Spinal cord (tissue), 10 donors: ENCODE measurements at places on chromosomes 5 and 9. TPM values are rescaled to one million over a fixed set of nuclear protein-coding genes. Genes with fewer than 3 reads are reported as not detected.

DNA sequence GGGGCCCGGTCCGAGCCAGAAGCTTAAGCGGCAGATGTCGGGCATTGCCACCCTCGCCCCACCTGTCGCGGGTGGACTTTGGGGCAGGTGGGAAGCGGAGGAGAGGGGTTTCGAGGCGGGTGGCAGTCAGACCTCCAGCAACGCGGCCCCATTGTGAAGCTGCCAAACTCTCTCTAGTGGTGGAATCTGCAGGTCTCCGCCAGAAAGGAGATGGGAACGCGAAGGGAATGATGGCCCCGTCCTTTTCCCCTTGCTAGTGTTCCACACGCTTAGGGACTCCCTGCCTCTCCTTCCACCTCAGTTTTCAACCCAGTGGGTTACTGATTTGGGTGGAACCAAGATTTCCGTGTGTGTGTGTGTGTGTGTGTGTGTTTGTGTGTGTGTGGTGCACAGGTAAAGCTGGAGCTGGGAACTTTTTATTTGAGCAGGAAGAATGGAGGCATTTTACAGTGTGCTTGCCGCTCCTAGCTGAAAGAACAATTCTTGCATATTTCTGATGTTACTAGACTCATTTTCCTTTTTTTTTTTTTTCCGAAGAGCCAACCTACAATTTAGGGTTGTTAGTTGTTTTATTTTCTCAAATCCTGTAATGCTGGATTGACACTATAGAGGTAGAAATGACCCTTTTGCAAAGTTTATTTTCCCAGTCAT is 1.3 kb downstream of the MACIR start:
- H3K4me3 ChIP-seq: peak overlapping the region; percentile 89
- peak overlapping the region; percentile 79 for H3K27ac ChIP-seq
- DNase-seq: peak; percentile 21
- peaks cover 3% of the 10 kb centered on the region for H3K4me1 ChIP-seq

GRCh38 chr5:39352170-39352569 is 12.1 kb downstream of the C9 start:
- H3K4me3 ChIP-seq: no peak overlapping the region
- no peaks in the 10 kb centered on the region for H3K36me3 ChIP-seq
- no peaks in the 10 kb centered on the region for H3K4me1 ChIP-seq
- no peak overlapping the region for H3K27ac ChIP-seq

- H3K36me3 ChIP-seq: no peaks in the 10 kb centered on the region
- peaks cover 2% of the 10 kb centered on the region for H3K4me1 ChIP-seq
- H3K27ac ChIP-seq: no peak overlapping the region
- no peak overlapping the region for H3K4me3 ChIP-seq
- no peak for DNase-seq
Observed at GRCh38 chr9:110214090-110214489, 6.1 kb upstream of the C9orf152 start.

GRCh38 chr9:85662573-85662972 is 79.2 kb downstream of the AGTPBP1 start:
- H3K27ac ChIP-seq: no peak overlapping the region
- no peaks in the 10 kb centered on the region for H3K4me1 ChIP-seq
- H3K36me3 ChIP-seq: no peaks in the 10 kb centered on the region
- no peak for DNase-seq

CDC20B gene
- total RNA-seq: 0.30 TPM

- peaks cover 37% of the 10 kb centered on the region for H3K4me1 ChIP-seq
- no peaks in the 10 kb centered on the region for H3K27me3 ChIP-seq
- H3K36me3 ChIP-seq: peaks cover 19% of the 10 kb centered on the region
- no peak for DNase-seq
- no peak overlapping the region for H3K4me3 ChIP-seq
Observed at GRCh38 chr9:134812343-134812673, 68.3 kb upstream of the FCN2 start.

FCN2 gene
- not detected for total RNA-seq

SLC9A3 gene
- total RNA-seq: 2.3 TPM

IL5 gene
- 0.50 TPM for total RNA-seq

DNA sequence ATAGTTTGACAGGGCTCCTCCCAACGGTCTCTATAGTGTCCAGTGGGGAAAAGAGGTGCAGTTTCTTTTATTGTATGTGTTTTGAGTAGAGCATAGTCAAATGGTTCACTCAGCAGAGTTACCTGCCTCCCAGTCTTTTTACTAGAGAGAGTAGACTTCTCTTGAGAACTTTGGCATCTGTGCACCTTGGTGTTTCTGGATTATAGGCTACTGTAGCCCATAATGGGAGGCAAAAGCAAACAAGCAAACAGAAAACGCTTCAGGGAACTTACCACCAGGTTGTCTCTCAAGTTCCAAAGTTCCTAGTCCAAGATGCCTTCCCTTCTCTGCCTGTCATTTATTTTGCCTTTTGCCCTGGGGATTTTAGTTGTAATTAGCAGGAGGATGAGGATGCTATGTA is 26.2 kb downstream of the INVS start:
- H3K4me3 ChIP-seq: no peak overlapping the region
- no peak overlapping the region for H3K27ac ChIP-seq
- DNase-seq: no peak
- H3K4me1 ChIP-seq: no peaks in the 10 kb centered on the region
- no peaks in the 10 kb centered on the region for H3K27me3 ChIP-seq
- peaks cover 3% of the 10 kb centered on the region for H3K36me3 ChIP-seq

CCL27 gene
- total RNA-seq: 0.66 TPM

DNA sequence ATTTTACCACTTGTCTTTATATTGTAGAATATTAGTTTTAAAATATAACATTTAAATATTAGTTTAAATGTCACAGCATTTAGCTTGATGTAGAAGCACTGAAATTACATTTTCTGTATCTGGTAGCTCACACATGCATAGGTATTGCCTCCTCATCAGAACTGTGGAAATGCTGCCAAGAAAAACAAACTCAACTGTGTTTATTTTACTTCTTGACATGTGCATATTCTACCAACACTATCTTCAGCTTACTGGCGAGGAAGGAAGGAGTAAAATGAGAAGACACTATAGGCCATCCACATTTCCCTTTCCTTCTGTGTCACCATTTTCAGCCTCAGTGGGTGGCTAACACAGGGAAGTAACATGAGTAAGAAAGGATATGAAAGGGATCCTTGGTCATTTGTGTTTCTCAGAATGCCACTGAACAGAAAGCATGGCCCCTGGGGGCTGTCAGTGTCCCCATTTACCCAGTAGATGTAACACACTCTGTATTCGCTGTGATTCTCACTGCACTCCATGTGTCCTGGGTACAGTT is 81.0 kb upstream of the HTR4 start:
- no peaks in the 10 kb centered on the region for H3K36me3 ChIP-seq
- H3K27me3 ChIP-seq: no peaks in the 10 kb centered on the region
- no peak for DNase-seq
- no peak overlapping the region for H3K27ac ChIP-seq

DNA sequence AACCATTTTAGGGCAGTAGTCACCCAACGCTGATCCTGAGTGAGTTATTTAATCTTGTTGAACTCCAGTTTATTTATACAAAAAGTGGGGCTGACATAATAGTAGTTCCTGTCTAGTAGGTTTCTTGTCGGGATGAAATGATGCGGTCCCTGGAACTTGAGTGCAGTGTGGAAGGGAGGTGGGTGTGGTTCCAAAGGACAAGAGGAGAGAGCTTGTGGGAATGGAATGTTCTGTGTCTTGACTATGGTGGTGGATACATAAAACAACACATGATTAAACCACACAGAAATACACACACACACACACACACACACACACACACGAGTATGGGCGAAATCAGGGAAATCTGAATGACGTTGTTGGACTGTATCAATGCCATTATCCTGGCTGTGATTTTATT is 66.1 kb upstream of the BARHL1 start:
- no peaks in the 10 kb centered on the region for H3K4me1 ChIP-seq
- H3K36me3 ChIP-seq: no peaks in the 10 kb centered on the region
- peaks cover 8% of the 10 kb centered on the region for H3K27me3 ChIP-seq

SNCB gene
- 47.2 TPM for total RNA-seq

- DNase-seq: no peak
- H3K4me1 ChIP-seq: peaks cover 45% of the 10 kb centered on the region
- peaks cover 61% of the 10 kb centered on the region for H3K36me3 ChIP-seq
- no peak overlapping the region for H3K27ac ChIP-seq
Observed at GRCh38 chr5:474840-475661, 32.1 kb downstream of the EXOC3 start.

DNA sequence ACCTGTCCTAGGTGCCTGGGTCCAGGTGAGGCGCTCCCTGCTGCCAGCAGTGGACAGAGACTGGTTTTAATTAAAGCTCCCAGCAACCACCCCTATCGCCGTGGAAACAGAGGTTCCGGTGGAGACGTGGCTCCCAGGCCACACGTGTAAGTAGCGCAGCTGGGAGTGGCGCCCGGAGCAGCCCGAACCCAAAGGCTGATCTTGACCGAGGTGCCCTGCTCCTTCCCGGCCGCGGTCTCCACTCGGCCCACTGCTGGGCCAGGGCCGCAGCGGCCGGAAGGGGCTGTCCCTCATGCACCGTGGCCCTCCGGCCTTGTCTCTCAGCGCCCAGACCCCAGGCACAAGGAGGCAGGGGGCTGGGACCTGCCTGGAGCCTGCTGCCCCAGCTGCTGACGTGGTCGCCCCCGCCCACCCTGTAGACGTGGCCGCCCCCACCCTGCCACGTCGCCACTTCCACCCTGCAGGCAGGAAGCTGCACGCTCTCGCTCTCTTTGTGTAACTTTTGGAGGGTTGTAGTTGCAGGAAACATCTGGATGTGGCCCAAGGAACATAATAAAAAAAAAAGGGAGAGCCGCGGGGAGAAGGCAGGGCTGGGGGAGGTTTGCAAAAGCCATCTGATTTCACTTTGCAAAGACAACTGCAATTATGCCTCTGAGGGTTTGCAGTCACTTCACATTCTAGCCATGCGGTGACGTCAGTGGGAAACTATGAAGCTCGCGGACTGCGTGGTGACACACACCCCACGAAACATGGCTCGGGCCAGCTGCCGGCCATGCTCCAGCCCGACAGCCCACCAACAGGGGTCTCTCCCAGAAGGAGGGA is 129.9 kb downstream of the RXRA start:
- H3K27me3 ChIP-seq: no peaks in the 10 kb centered on the region
- H3K4me1 ChIP-seq: peaks cover 45% of the 10 kb centered on the region
- H3K36me3 ChIP-seq: no peaks in the 10 kb centered on the region
- DNase-seq: peak; percentile 20

TCF7 gene
- total RNA-seq: 6.2 TPM

DNA sequence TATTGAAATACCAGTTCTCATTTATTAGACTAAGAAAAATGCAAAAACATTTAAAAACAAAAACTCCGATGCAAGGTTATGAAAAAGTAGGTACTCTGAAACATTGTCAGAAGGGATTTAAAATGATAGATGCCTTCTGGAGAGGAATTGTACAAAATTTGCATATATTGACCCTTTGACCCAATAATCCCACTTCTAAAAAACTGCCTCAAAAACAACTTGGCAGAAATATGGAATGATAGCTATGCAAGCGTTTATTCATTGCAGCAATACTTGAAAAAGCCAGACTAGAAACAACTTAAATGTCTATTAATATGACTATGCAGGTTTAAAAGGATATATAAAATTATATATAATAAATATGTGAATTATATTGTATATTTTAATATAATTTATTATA is 118.4 kb downstream of the PLK2 start:
- no peaks in the 10 kb centered on the region for H3K36me3 ChIP-seq
- DNase-seq: no peak
- no peak overlapping the region for H3K4me3 ChIP-seq
- no peaks in the 10 kb centered on the region for H3K4me1 ChIP-seq
- no peak overlapping the region for H3K27ac ChIP-seq

CDKN2A gene
- total RNA-seq: 0.40 TPM

- no peaks in the 10 kb centered on the region for H3K27me3 ChIP-seq
- no peaks in the 10 kb centered on the region for H3K36me3 ChIP-seq
Observed at GRCh38 chr9:88777498-88778312, 213.6 kb upstream of the S1PR3 start.

DNA sequence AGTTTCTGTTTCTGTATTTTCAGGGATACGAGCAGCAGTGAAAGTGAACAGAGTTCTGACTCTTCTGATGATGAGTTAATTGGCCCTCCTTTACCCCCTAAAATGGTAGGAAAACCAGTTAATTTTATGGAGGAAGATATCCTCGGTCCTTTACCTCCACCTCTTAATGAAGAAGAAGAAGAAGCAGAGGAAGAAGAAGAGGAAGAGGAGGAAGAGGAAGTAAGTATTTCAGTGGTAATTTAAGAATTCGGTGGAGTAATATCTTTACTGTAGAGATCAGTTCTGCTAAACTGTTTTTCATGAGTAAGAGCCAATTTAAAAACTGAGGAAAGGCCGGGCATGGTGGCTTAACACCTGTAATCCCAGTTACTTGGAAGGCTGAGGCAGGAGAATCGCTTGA is 17.2 kb downstream of the WDR70 start:
- no peaks in the 10 kb centered on the region for H3K27me3 ChIP-seq
- peaks cover 44% of the 10 kb centered on the region for H3K36me3 ChIP-seq
- H3K4me1 ChIP-seq: no peaks in the 10 kb centered on the region
- no peak for DNase-seq
- H3K4me3 ChIP-seq: no peak overlapping the region

DNA sequence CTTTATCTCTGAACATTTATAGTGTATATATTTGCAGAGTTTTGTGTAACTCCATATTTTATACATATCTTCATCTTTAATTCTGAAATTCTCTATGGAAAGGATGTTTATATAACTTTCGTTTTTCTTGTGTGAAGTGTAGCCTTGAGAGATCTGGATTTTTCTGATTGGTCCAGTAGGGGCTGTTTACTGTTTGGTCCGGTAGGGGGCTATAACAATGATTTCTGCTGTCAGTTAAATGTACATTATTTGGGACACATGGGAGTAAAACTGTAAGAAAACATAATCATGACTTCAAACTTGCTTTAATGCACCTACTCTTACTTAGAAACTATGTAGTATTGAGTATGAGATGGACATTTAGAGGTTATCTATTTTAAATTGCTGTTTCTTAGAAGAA is 527.1 kb upstream of the ARRDC3 start:
- H3K4me1 ChIP-seq: no peaks in the 10 kb centered on the region
- H3K4me3 ChIP-seq: no peak overlapping the region
- DNase-seq: no peak

STPG3 gene
- not detected for total RNA-seq

SREK1 gene
- total RNA-seq: 107 TPM

- no peak for DNase-seq
- no peak overlapping the region for H3K27ac ChIP-seq
- H3K4me1 ChIP-seq: peaks cover 3% of the 10 kb centered on the region
- H3K36me3 ChIP-seq: no peaks in the 10 kb centered on the region
- no peaks in the 10 kb centered on the region for H3K27me3 ChIP-seq
Observed at GRCh38 chr5:15008921-15009320, 137.3 kb upstream of the ANKH start.

- DNase-seq: no peak
- no peak overlapping the region for H3K4me3 ChIP-seq
- H3K4me1 ChIP-seq: no peaks in the 10 kb centered on the region
- no peaks in the 10 kb centered on the region for H3K27me3 ChIP-seq
Observed at GRCh38 chr9:31629292-31629691, 755.2 kb upstream of the ACO1 start.

GRCh38 chr5:9922719-9923118 is 292.6 kb upstream of the TAS2R1 start:
- no peaks in the 10 kb centered on the region for H3K36me3 ChIP-seq
- no peak for DNase-seq
- no peaks in the 10 kb centered on the region for H3K27me3 ChIP-seq
- no peaks in the 10 kb centered on the region for H3K4me1 ChIP-seq
- H3K4me3 ChIP-seq: no peak overlapping the region
- no peak overlapping the region for H3K27ac ChIP-seq
